ENCODE measurements at places on chromosomes 3 and 15.

DNA sequence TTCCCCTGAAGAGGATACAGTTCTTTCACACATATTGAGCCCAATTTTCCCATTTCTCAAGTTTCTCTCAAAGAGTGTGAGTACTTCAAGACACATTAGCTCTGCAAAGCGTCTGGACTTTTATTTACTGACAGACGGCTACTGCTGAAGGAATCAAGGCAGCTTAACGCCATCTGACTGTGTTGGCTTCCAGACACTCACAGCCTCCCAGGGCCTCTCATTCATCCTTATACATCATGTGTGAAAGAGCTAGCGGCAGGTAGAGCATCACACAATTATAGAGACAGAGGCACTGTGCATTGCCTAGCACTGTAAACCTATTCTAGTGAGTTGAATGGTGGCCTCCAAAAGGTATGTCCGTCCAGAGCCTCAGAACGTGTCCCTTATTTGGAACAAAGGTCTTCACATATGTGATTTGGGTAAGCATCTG is 284.1 kb upstream of the STT3B start:
- H3K27ac ChIP-seq: no peak overlapping the region
- no peak for DNase-seq
- peaks cover 36% of the 10 kb centered on the region for H3K4me1 ChIP-seq
- H3K36me3 ChIP-seq: peaks cover 9% of the 10 kb centered on the region
- no peak overlapping the region for H3K4me3 ChIP-seq

GRCh38 chr3:107627962-107628542 is 105.3 kb downstream of the BBX start:
- H3K4me3 ChIP-seq: no peak overlapping the region
- H3K27ac ChIP-seq: no peak overlapping the region
- no peaks in the 10 kb centered on the region for H3K27me3 ChIP-seq

DNA sequence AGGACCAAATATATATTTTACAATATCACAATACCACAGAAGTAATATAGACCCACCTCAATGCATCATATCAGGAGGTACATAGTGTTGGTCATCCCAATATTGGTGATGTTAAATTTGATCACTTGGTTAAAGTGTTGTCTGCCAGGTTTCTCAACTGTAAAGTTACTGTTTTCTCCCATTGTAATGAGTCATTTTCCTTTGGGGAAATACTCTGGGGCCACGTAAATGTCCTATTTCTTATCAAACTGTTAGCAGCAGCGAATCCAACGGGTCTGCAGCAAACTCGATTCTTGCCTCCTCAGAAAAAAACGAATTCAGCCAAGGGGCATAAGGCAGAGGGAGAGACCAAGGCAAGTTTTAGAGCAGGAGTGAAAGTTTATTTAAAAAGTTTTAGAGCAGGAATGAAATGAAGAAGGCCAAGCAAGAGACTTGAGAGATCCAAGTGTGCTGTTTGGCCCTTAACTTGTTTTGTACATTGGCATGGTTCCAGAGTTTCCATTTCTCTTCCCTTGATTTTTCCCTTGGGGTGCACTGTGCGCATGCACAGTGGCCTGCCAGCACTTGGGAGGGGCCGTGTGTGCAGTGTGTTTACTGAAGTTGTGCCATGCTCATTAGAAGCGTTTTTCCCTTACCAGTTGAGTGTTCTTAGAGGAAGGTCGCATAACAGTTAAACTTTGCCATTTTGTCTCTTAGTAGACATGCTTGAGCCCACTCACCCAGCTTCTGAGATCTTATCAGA is 512.5 kb downstream of the AGBL1 start:
- no peaks in the 10 kb centered on the region for H3K27me3 ChIP-seq
- no peaks in the 10 kb centered on the region for H3K36me3 ChIP-seq
- no peak for DNase-seq

DNA sequence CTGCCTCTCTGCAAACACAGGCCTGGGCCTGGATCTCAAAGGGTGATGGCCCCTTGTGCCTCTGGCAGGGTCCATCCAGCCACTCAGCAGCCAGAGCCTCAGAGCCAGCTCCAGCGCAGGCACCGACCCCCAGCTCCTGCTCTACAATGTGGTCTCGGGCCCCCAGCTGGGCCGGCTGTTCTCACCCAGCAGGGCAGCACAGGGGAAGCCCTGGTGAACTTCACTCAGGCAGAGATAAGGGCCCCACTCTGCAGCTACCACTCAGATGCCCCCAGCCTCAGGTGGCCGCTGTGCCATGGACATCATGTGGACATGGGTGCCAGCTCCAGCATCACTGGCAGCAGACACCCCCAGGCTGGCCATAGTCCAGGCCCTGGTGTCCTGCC is 173.1 kb downstream of the TBC1D2B start:
- no peaks in the 10 kb centered on the region for H3K36me3 ChIP-seq
- no peak for DNase-seq
- no peak overlapping the region for H3K27ac ChIP-seq
- no peak overlapping the region for H3K4me3 ChIP-seq
- H3K4me1 ChIP-seq: no peaks in the 10 kb centered on the region

- no peak for DNase-seq
- H3K4me1 ChIP-seq: no peaks in the 10 kb centered on the region
These were observed 101.6 kb downstream of the MOBP start for GRCh38 chr3:39569095-39569494.

DNA sequence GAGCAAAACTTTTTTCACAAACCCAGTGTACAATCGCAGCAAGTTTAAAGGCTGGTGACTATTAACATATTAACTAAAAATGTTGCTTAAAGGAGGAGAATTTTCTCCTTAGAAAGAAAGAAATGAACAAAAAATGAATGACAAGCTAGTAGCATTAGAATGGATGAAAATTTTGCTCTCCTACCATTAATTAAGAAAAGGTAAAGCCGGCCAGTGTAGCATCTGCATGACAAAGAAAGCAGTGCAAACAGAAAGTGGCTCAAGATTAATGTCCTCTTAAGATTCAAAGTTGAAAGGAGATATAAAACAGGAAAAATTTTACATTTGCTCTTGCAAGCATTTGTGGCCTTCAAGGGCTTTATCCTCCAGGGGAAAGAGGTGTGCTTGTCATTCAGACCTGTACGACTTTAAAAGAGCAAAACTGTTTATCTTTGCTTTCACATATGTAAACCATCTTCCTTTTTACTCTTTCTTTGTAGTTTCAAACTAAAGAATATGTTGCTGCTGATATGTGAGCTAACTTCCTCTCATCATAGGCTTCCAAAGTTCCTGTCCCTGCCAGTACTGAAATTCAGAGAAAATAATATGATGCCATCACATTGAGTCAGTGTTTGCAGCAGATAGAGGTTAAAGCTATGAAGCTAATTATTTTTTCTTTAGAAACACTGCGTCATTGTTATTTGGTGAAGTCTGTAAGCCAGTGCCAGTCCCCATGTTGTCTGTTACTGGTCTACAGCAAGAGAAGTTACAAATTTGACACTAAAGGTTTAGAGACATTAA is 439.1 kb upstream of the GRM7 start:
- no peaks in the 10 kb centered on the region for H3K4me1 ChIP-seq
- H3K27me3 ChIP-seq: no peaks in the 10 kb centered on the region
- H3K4me3 ChIP-seq: no peak overlapping the region
- H3K27ac ChIP-seq: no peak overlapping the region
- no peak for DNase-seq

GRCh38 chr3:41792806-41793205 is 169.1 kb downstream of the ULK4 start:
- DNase-seq: no peak
- no peak overlapping the region for H3K27ac ChIP-seq
- no peaks in the 10 kb centered on the region for H3K36me3 ChIP-seq
- H3K27me3 ChIP-seq: peaks cover 2% of the 10 kb centered on the region
- H3K4me3 ChIP-seq: no peak overlapping the region
- no peaks in the 10 kb centered on the region for H3K4me1 ChIP-seq

DNA sequence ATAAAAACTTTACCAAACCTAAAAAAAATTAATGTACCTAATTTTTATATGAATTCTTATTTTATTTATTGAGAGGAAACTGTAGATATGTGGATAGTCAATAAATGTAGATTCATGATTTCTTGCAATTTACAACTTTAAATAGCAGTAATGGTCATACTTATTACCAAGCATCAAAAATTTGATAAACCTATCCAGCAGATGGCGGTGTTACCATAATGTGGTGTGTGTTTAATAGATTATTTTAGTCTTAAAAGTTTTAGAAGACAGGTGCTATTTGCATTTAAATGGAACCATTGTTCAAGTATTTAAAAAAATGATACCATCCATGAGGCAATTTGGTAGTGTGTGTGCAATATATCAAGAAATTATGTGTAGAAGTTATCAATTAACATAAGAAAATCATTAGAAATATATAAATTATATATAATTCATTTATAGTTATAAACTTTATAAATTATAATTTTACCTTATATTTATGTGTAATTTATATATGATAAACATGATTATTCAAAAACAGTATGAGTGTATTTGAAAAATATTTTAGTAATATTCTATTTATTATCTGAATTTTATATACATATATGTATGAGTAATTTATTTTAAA is 176.0 kb upstream of the BCHE start:
- no peak for DNase-seq
- no peak overlapping the region for H3K27ac ChIP-seq
- no peaks in the 10 kb centered on the region for H3K4me1 ChIP-seq
- H3K27me3 ChIP-seq: no peaks in the 10 kb centered on the region
- H3K36me3 ChIP-seq: no peaks in the 10 kb centered on the region

GRCh38 chr3:146970236-146970635 is 365.1 kb upstream of the PLSCR5 start:
- no peak overlapping the region for H3K4me3 ChIP-seq
- no peaks in the 10 kb centered on the region for H3K27me3 ChIP-seq
- H3K36me3 ChIP-seq: no peaks in the 10 kb centered on the region
- DNase-seq: no peak

GRCh38 chr15:50135031-50135551 is 16.1 kb upstream of the ATP8B4 start:
- peaks cover 7% of the 10 kb centered on the region for H3K36me3 ChIP-seq
- H3K4me1 ChIP-seq: peaks cover 48% of the 10 kb centered on the region
- no peaks in the 10 kb centered on the region for H3K27me3 ChIP-seq
- DNase-seq: peak; percentile 87
- peak overlapping the region; percentile 92 for H3K27ac ChIP-seq
- peak overlapping the region; percentile 40 for H3K4me3 ChIP-seq

GRCh38 chr15:68028137-68028887 is 25.8 kb upstream of the PIAS1 start:
- H3K4me3 ChIP-seq: no peak overlapping the region
- H3K4me1 ChIP-seq: no peaks in the 10 kb centered on the region
- no peak for DNase-seq
